Kidney epithelial cell (primary cell): ENCODE measurements at places on chromosomes 11 and 22. TPM values are rescaled to one million over a fixed set of nuclear protein-coding genes. Genes with fewer than 3 reads are reported as not detected.

ZC3H7B gene
- total RNA-seq = 57.7 and 59.6 TPM in 2 replicates

OR52I2 gene
- total RNA-seq = not detected in 2 replicates

SCGB2A2 gene
- total RNA-seq = not detected in 2 replicates

CECR2 gene
- 6.2 and 7.4 TPM in 2 replicates for total RNA-seq

BDNF gene
- total RNA-seq = 4.3 and 4.8 TPM in 2 replicates

TBX10 gene
- not detected in 2 replicates for total RNA-seq

HORMAD2 gene
- not detected in 2 replicates for total RNA-seq

SMIM38 gene
- 0.34 TPM in 1 of 2 replicates, not detected in the other for total RNA-seq

SLC16A8 gene
- 0.08 and 0.14 TPM in 2 replicates for total RNA-seq

MS4A4E gene
- not detected in 2 replicates for total RNA-seq

MMP7 gene
- total RNA-seq = 312 and 333 TPM in 2 replicates

PTPMT1 gene
- 141 and 166 TPM in 2 replicates for total RNA-seq

CASTOR1 gene
- 10.5 and 18.7 TPM in 2 replicates for total RNA-seq

KRTAP5-8 gene
- total RNA-seq = not detected in 2 replicates

C11orf86 gene
- total RNA-seq = not detected in 2 replicates

A4GALT gene
- total RNA-seq = 12.7 and 13.6 TPM in 2 replicates

OSM gene
- total RNA-seq = not detected in 2 replicates

UBQLNL gene
- total RNA-seq = 0.21 TPM in 1 of 2 replicates, not detected in the other

CEP164 gene
- 27.5 and 28.8 TPM in 2 replicates for total RNA-seq

NPAS4 gene
- total RNA-seq = not detected in 2 replicates

BAIAP2L2 gene
- total RNA-seq = 4.1 and 5.4 TPM in 2 replicates

CALCB gene
- 1.2 and 2.4 TPM in 2 replicates for total RNA-seq

CPSF7 gene
- total RNA-seq = 47.5 and 53.9 TPM in 2 replicates

KCNQ1OT1 gene
- total RNA-seq = 0.48 and 0.54 TPM in 2 replicates

SHANK2 gene
- 12.5 and 16.0 TPM in 2 replicates for total RNA-seq

CCDC87 gene
- 0.58 and 0.75 TPM in 2 replicates for total RNA-seq

LAYN gene
- total RNA-seq = 28.7 and 29.1 TPM in 2 replicates

C11orf97 gene
- total RNA-seq = not detected in 2 replicates

OAF gene
- 45.2 and 45.5 TPM in 2 replicates for total RNA-seq

MTMR3 gene
- total RNA-seq = 30.7 and 31.9 TPM in 2 replicates

CYP2D6 gene
- total RNA-seq = 0.58 and 1.1 TPM in 2 replicates

RAB3IL1 gene
- 5.2 and 9.9 TPM in 2 replicates for total RNA-seq

DRICH1 gene
- total RNA-seq = not detected in 2 replicates

RBMXL2 gene
- 0.21 and 0.50 TPM in 2 replicates for total RNA-seq

DGAT2 gene
- total RNA-seq = 2.7 and 2.9 TPM in 2 replicates
